ENCODE measurements at places on chromosomes 11 and 22. TPM values are rescaled to one million over a fixed set of nuclear protein-coding genes. Genes with fewer than 3 reads are reported as not detected.

TMEM151A gene
- not detected for total RNA-seq

CELSR1 gene
- total RNA-seq: 2.1 TPM

SCGB1D1 gene
- total RNA-seq: not detected

CYB5R3 gene
- 28.7 TPM for total RNA-seq

IL18 gene
- 0.52 TPM for total RNA-seq

USH1C gene
- not detected for total RNA-seq

OR5P2 gene
- total RNA-seq: not detected

SYT9 gene
- total RNA-seq: 0.52 TPM

CCDC82 gene
- total RNA-seq: 20.4 TPM

OR4A16 gene
- total RNA-seq: not detected

DEUP1 gene
- not detected for total RNA-seq

OR10D3 gene
- total RNA-seq: 0.52 TPM

ENDOD1 gene
- 99.2 TPM for total RNA-seq

FXYD2 gene
- total RNA-seq: 1.0 TPM

PARVA gene
- 15.1 TPM for total RNA-seq

SMC1B gene
- under 0.01 TPM for total RNA-seq

XKR3 gene
- not detected for total RNA-seq

RAG1 gene
- 1.6 TPM for total RNA-seq

DNAJB7 gene
- not detected for total RNA-seq

DTX4 gene
- 9.9 TPM for total RNA-seq

KCNE3 gene
- total RNA-seq: 4.7 TPM

GSC2 gene
- not detected for total RNA-seq

MUC2 gene
- total RNA-seq: not detected

NCF4 gene
- 6.8 TPM for total RNA-seq

SCGB1D2 gene
- total RNA-seq: not detected

FJX1 gene
- total RNA-seq: 6.3 TPM

ROBO4 gene
- total RNA-seq: 14.1 TPM

MS4A7 gene
- 5.2 TPM for total RNA-seq

XBP1 gene
- total RNA-seq: 126 TPM

FBLN1 gene
- total RNA-seq: 105 TPM

PGR gene
- total RNA-seq: not detected

DBX1 gene
- under 0.01 TPM for total RNA-seq

GSTT2B gene
- 4.7 TPM for total RNA-seq

PRODH gene
- total RNA-seq: 3.7 TPM

NDUFS3 gene
- total RNA-seq: 95.5 TPM

OR4C15 gene
- not detected for total RNA-seq

CHRM1 gene
- not detected for total RNA-seq

TBX10 gene
- not detected for total RNA-seq

TTLL8 gene
- not detected for total RNA-seq

HBE1 gene
- total RNA-seq: 84.0 TPM

All from skeletal muscle tissue (tissue), 5 donors.